ENCODE measurements at places on chromosomes 5 and 9.

- DNase-seq: no peak
These were observed 1401.4 kb downstream of the EFNA5 start for GRCh38 chr5:106269252-106269843.

DNA sequence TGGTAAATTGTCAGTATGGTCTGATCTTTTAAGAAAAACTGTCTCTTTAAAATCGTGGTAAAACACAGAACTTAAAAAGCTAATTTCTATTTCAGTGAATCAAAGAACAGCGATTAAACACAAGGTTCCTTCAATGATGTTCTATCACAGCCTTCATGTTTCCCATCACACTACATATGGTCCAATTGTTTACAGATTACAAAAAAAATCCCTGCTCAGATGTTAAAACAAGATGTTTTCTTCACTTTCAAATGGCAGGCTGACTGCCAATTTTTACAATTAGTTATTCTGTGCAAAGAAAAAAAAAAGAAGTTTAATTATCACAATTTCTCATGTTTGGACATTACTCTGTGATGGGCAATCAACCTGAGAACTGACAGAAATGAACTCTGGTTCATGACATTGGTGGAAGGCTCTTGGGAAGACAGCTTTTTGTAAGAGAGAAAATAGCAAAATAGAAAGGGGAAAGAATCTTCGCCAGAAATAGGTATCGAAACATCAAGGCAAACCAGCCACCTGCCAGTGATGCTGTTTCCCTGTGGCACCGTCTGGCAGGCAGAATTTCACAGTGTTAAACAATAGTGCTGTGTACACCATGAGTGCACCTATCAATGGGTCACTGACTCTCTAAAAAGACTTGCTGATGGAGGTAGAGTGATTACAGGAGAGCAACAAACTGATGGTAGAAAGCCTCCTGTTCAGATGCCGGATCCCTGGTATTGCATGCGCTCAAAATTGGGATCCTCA is 1020.0 kb upstream of the ARRDC3 start:
- peak; percentile 47 for DNase-seq

DNA sequence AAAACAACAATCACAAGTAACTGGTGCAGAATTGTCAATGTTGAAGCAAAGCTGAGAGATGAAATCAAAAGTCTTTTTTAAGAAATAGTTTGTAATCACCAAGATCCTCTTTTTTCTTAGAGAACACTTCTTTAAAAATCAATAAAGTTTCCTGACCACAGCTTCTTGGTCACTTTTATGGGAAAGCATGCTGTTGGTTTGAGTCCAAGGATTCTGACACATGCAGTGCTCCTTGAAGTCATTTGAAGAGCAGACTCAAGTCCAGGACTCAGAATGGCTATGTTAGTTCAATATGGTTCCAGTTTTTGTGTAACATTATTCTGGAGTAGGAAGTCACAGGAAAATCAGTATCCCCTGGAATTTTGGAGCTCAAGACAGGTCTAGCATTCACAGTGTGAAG is 480.6 kb downstream of the NR2F1-AS1 start:
- DNase-seq: no peak

- DNase-seq: no peak
These were observed 255.3 kb downstream of the KIF4B start for GRCh38 chr5:155268770-155269425.

GRCh38 chr5:145506185-145506850 is 328.8 kb downstream of the PRELID2 start:
- DNase-seq: no peak

GRCh38 chr9:37100741-37101140 is 19.6 kb upstream of the ZCCHC7 start:
- no peak for DNase-seq

GRCh38 chr9:125106285-125106893 is 36.9 kb downstream of the SCAI start:
- DNase-seq: no peak

- DNase-seq: no peak
These were observed 153.3 kb downstream of the ESM1 start for GRCh38 chr5:54832045-54832444.

DNA sequence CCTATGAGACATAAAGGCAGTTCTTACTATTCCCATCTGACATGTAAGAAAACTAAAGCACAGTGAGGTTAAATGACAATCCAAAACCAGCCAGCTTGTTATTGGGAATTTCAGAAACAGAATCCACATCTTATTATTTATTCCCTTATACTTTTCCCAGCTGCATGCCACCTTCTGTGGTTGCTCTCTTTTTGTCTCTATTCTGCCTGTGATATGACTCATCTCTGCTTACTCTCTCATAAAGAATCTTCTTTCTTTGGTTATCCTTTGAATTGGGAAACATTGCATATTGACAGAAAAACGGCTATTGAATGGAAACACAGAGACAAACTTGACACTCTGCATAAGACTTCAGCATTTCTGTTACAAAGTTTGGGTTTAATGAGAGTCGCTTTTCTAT is 183.2 kb downstream of the TLR4 start:
- DNase-seq: no peak

GRCh38 chr5:138950421-138951031 is 75.4 kb upstream of the LRRTM2 start:
- no peak for DNase-seq

- DNase-seq: no peak
These were observed 3.9 kb downstream of the GCNT4 start for GRCh38 chr5:75048457-75048953.

- no peak for DNase-seq
These were observed 60.6 kb downstream of the IL6ST start for GRCh38 chr5:55934115-55934613.

GRCh38 chr5:118060833-118061232 is 927.5 kb downstream of the DTWD2 start:
- DNase-seq: no peak

- DNase-seq: no peak
These were observed 98.6 kb downstream of the PAM start for GRCh38 chr5:102853680-102854079.

DNA sequence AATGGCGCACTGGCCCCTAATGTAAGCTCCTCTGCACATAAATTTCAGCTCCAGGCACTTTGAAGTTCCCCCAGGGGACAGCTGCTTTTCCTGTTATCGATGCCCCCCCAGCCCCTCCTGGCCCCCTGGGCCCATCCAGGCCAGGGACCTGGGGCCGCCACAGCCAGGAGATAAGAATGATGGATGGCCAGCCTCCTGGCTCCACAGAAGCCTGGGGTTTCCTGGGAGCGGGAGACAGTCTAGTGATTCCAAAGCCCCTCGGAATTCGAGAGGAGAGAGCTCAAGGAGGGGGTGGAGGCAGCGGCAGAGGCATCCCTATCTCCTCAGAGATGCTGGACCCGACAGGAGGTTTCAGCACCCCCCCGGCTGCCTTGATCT is 98.4 kb upstream of the HAND1 start:
- DNase-seq: no peak

DNA sequence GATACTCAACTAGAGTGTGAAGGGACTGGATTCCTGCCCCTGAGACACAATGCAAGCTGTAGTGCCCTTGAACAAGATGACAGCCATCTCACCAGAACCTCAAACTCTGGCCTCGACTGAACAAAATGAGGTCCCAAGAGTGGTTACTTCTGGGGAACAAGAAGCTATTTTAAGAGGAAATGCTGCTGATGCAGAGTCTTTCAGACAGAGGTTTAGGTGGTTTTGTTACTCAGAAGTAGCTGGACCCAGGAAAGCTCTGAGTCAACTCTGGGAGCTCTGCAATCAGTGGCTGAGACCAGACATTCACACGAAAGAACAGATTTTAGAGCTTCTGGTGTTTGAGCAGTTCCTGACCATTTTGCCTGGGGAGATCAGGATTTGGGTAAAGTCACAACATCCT is 2.4 kb downstream of the ZNF483 start:
- DNase-seq: no peak

DNA sequence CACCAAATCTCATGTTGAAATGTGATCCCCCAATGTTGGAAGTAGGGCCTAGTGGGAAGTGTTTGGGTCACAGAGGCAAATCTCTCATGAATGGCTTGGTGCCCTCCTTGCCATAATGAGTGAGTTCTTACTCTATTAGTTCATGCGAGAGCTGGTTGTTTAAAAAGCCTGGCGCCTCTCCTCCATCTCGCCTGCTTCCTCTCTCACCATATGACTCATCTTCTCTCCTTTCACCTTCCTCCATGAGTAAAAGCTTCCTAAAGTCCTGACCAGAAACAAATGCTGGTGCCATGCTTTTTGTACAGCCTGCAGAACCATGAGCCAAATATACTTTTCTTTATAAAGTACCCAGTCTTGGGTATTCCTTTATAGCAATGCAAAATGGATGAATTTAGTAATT is 20.9 kb upstream of the ARHGAP26 start:
- no peak for DNase-seq

DNA sequence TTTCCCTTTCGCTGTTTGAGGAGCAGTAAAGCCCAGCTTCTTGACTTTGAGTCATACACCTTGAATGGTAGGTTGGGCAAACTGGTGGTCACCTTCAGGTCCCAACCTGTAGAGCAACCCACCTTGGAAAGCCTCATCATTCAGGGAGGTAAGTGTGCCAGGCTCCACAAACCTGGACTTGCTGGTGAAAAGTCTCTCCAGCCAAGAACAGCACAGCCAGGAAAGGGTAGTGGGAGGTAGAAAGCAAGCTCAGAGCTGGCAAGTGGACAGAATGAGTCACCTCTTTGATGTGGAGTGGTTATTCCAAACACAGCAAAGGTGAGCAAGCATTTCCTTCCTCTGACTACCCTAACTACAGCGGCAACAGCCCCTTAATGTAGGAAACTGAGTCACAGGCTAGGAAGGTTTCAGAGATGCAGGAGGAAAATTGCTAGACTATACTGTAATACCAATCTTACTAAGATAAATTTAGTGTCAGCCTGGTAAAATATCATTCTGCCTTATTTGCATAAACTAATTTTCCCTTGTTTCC is 117.5 kb upstream of the MTAP start:
- no peak for DNase-seq

DNA sequence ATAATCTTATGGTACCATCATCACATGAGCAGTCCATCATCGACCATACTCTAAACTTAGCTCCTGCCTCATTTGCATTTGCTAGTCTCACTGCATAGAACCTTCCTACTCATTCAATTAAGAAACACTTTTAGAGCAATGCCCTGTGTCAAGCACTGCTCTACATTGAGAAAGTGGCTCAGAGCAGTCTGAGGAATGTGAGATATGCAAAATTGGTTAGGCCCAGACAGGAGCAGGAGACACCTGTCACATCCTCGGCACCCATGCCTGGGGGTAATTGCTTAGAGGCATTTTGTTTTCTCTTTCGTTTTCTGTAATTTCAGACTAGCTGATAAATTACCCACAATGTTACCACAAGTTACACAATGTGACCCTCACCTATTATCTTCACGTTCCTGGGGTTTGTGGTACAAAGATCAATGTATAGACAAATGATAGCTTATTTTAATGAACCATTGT is 4.9 kb upstream of the RARS1 start:
- DNase-seq: no peak

DNA sequence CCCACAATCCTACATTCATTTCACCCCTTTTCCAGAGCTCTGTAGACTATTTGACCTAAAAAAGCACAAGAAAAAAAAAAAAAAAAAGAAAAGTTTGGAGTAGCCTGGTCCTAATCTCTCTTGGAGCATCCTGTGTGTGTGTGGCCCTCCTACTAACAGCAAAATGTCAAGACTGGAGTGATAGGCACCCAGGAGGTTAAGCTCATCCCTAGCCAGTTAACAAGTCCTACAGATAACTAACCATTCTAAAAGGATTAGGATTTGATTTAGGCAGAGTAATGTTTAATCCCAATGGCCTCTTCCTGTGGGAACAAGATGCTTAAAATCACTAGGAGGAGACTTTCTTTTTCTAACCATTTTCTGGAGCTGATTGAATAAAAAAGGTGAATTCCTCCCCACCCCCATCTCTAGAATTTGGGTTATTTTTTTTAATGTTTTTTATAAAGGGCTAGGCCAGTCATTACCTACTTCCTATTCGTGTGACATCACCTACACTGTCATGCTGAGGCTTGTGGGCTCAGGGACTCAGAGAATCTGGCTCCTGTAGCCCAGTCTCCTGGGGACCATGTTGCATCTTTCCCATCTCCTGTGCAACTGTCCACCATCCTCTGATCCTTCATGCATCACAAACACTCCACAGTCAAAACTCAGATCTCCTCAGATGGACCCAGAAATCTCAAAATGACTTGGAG is 43.2 kb upstream of the NR3C1 start:
- no peak for DNase-seq

GRCh38 chr9:114911167-114911821 is 19.1 kb downstream of the TNFSF8 start:
- DNase-seq: peak; percentile 67

- no peak for DNase-seq
These were observed 237.8 kb upstream of the GAS1 start for GRCh38 chr9:87184956-87185642.

- DNase-seq: no peak
These were observed 26.0 kb downstream of the ERP44 start for GRCh38 chr9:100072805-100073204.

DNA sequence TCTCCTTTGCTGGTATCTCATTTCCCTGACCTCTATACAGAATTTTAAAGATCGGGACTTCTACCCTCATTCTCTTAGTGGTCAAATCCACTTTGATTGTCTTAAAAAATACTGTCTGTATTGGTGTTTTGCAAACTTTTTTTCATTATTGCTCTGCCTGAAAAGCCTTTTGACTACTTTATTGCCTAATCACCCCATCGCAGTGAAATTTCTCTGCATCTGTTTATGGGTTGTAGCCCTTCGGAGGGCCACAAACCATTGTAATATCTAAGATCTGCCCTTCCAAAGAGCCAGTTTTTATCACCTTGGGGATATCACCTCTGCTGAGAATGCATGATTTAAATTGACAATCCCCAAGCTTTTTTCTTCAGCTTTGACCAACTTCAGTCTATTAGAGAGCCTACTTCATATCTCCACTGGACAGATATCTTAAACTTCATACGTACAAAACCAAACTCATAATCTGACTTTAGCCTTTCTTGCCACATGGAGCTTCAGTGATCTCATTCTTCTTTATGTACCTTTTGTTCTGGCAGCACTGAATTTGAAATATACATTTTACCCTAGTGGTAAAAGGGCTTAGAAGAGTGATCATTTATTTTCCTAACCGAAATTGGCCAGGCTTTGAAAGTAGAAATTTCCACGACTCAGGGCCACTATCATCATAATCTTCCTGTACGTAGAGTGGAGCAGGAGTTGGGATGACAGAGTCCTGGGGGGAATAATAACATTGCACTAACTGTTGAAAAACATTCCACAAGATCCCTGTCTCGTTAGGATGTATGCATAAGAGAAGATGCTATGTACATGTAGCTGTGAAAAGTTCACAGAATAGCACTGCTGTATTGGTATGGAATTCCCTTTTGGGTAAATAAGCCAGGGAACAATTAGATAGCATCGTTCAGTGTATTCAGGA is 21.4 kb downstream of the KIF2A start:
- no peak for DNase-seq

GRCh38 chr9:88280816-88281382 is 107.3 kb upstream of the SPIN1 start:
- DNase-seq: no peak

GRCh38 chr9:14140096-14140697 is 173.7 kb downstream of the NFIB start:
- no peak for DNase-seq

DNA sequence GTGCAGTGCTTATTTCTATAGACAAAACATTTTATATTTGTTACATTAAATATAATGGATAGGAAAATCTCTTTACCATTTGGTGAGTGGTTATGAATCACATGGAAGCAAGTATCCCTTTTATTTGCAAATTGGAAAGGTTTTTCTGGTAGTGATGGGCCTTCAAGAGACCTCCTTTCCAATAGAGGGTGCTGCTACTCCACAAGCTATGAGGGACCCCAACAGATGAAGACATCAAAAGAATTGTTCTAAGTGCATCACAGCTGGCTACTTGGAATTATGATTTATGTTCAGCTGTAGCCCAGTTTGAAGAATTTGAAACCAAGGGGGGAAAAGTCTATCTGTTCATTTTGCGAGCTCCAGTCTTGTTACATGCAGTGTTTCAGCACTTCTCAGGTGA is 493.7 kb upstream of the SGCD start:
- DNase-seq: no peak

Measured in NCI-H2171 (cell line).